Immature natural killer cell (primary cell): ENCODE measurements at places on chromosomes 6 and 20. TPM values are rescaled to one million over a fixed set of nuclear protein-coding genes. Genes with fewer than 3 reads are reported as not detected.

DNA sequence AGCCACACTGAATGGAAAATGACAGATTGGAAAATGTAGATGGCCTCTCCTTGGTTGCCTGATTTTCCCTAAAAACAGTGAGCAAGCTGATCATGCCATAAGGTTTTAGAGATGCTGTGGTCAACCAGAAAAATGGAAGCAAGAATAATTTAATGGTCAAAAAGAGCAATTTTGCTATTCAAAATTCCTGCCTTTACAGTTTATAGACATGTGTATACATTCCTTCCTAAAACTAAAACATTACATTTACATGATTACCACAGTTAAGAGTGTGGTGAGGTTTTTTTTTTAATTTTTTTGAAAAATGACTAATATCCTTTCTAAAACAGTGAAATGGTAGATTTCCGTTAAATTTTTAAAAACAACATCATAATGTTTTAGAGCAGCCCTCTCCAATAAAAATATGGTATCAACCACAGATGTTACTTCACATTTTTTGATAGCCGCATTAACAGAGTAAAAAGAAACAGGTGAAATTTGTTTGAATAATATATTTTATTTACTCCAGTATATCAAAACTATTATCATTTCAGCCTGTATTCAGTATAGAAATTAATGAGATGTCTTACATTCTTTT lies 407.0 kb upstream of the SOX4 start:
- DNase-seq = no peak

- no peak for DNase-seq
Observed at GRCh38 chr20:4261333-4262284, 246.3 kb upstream of the RNF24 start.

DNA sequence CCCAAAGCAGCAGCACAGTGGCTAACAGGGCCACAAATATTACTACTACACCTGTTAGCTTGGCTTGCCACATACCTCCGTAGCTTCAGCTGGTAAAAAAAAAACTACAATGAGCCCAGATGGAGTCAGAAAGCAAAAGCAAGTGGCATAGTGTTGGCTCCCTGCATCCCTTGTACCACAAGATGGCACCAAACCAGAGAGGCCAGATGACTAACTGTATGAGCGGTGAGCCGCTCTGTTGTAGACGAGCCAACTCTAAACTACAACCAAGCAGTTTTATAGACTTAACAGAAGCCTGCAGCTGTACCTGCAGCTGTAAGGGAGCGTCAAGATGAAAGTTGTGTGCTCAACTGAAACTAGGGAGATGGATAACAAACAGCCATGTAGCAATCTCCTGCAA lies 84.5 kb upstream of the MCHR2 start:
- no peak for DNase-seq

- no peak for DNase-seq
Observed at GRCh38 chr6:159262586-159262985, 93.4 kb downstream of the FNDC1 start.

DNA sequence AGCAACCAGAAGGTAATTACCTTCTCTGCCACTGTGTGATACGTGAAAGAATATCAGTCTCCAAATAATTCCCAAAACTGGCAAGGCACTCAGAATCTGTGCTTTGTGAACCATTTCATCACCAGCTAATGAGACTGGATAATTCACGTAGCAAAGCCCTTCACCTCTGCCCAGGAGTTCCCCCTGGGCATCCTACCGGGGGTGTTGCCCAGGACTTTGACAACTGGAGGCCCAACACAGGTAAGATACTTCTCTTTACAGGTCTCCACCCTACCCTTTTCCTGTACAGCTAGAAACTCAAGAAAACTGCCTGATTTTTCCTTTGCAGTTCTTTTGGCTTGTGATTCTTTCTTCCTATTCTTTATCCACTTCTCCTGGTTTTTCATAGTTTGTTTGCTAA lies 2.7 kb upstream of the CD24 start:
- no peak for DNase-seq

GRCh38 chr20:1320902-1321653 lies 7.9 kb downstream of the SDCBP2 start:
- no peak for DNase-seq

DNA sequence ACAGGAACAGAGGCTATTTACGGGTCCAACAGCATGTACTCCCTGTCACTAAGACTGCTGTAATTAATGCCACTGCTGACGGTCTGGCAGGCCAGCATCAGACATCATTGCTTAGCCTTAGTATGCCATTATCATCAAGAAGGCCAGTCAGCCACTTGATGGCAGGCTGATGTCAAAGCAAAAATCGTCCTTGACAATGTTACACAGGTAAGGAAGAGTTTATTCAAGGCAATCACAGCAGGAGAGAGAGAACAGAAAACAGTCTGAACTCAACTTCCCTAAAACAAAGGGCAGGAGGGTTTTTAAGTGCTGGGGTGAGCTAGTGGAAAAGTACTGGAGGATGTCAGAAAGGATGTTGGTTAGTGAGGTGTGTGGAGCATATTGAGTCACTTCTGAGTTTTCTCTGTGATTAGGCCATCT lies 25.1 kb downstream of the FKBP1C start:
- DNase-seq = no peak

MATN4 gene
- not detected for polyA plus RNA-seq

PBOV1 gene
- not detected for polyA plus RNA-seq

FOXF2 gene
- polyA plus RNA-seq = not detected
